ENCODE measurements at places on chromosomes 11 and 22. TPM values are rescaled to one million over a fixed set of nuclear protein-coding genes. Genes with fewer than 3 reads are reported as not detected.

Gene POU2AF3
- total RNA-seq: 0.45 TPM

Gene TESMIN
- total RNA-seq: not detected

DNA sequence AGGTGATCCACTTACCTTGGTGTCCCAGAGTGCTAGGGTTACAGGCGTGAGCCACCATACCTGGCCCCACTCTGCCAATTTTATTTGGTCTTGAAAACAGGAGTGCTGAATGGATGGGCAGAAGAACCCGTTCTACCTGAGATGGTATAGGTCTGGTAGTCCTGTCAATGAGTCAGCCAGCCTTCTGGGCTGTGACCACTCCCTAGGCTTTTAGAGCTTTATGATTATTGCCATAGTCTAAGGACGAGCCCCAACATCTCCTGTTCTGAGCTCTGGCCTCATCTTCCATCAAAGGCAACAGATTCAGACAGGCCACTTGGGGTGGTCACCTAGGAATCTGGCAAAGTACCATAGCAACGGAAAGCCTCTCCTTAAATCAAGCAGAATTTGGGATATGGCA lies 11.5 kb downstream of the ZDHHC5 start:
- DNase-seq: no peak

- no peak for DNase-seq
Observed at GRCh38 chr11:28962502-28962901, 854.3 kb downstream of the METTL15 start.

GRCh38 chr11:33574331-33574730 lies 126.3 kb downstream of the C11orf91 start:
- DNase-seq: no peak

GRCh38 chr22:36733271-36733670 lies 29.7 kb upstream of the CACNG2 start:
- DNase-seq: no peak

DNA sequence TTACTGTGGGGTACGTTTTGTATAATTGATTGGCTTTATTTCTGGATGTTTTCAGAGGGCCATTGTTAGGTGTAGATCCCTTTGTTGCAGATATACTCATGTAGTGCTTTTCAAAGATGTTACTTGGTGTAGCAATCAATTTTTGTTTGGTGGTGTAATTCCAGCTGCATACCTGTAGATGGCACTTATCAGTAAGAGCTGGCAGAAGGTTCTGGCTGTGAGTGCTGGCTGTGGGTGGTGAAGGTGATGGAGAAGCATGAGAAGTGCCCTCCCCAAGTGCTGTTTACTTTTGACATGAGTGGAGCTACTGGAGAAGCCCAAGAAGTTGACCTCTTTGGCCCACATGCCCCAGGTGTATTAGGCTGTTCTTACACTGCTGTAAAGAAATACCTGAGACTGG lies 1074.9 kb downstream of the FAM181B start:
- DNase-seq: peak; percentile 19

DNA sequence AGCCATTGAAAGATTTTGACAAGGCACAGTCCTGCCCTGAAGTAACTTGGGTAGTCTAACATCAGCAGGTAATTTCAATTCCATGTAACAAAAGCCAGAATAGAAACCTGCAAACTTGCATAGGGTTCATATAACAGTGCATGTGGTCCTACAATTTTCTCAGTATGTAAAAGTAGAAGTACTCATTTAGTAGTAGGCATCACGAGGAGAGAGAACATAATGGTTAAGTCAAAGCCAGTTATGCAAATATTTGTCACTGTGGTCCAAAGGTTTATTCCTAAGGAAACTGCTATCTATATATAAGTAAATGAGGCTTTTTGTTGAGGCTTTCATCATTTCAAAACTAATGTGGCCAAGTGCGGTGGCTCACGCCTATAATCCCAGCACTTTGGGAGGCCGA lies 10.1 kb downstream of the ATP5MG start:
- no peak for DNase-seq

DNA sequence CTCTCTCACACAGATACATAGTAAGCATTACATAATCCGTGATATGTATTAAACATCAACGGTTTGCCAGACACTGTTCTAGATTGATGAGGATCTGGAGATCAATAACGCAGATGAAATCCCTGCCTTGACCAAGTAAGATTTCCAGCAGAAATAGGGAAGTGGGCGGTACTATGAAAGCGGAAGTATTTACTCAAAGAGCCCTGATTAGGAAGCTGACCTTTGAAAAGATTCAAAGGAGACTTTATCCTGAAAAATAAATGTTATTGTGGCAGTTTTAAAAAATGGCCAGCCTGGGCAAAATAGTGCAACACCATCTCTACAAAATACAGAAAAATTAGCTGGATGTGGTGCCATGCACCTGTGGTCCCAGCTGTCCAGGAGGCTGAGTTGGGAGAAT lies 26.8 kb downstream of the GAB2 start:
- DNase-seq: no peak

DNA sequence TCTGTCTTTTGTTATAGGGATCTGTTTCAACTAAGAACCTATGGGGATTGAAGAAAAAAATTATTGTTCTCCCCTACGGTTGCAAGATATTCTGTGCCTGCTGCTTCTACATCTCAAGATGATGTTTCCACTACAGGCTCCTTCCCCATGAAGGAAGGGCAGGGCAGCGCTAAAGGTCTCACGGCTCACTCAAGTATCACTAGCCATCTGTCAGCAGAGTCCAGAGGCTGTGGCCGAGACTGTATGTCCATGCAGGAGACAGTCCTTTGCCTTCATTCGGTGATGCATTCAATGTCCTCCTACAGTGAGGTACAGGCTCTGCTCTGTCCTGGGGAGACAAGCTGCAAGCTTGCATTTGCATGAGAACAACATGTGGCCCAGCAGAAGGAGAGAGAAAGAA lies 518.0 kb downstream of the OPCML start:
- DNase-seq: no peak

GRCh38 chr22:25645266-25645665 lies 80.8 kb downstream of the GRK3 start:
- DNase-seq: peak; percentile 59

DNA sequence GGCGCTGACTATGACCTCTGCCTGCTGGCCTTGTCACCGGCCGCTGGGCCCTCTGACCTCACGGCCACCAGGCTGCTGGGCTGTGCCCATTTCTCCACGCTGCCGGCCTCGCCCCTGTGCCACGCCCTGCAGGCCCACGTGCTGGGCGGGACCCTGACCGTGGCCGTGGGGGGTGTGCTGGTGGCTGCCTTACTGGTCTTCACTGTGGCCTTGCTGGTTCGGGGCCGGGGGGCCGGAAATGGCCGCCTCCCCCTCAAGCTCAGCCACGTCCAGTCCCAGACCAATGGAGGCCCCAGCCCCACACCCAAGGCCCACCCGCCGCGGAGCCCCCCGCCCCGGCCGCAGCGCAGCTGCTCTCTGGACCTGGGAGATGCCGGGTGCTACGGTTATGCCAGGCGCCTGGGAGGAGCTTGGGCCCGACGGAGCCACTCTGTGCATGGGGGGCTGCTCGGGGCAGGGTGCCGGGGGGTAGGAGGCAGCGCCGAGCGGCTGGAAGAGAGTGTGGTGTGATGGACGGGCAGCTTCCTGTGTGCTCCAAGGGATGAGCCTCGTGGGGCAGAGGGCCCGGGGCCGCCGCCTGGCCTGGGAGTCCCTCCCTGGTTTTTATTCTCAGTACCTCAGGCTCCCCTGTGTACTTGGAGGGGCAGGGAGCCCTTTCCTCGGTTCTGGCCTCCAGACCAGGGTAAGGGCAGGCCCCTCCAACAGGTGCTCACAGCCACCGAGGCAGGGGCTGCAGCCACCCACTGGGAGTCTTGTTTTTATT lies 3.0 kb downstream of the LRFN4 start:
- DNase-seq: no peak

Measured in fibroblast of the aortic adventitia (primary cell).